ENCODE measurements at places on chromosomes 11 and 22.

GRCh38 chr11:65399845-65400244 is 13.4 kb downstream of the FRMD8 start:
- no peak overlapping the region for H3K4me3 ChIP-seq
- H3K4me1 ChIP-seq, result peaks cover 6% of the 10 kb centered on the region
- no peak overlapping the region for H3K27ac ChIP-seq
- H3K36me3 ChIP-seq, result peaks cover 8% of the 10 kb centered on the region
- no peak for DNase-seq

DNA sequence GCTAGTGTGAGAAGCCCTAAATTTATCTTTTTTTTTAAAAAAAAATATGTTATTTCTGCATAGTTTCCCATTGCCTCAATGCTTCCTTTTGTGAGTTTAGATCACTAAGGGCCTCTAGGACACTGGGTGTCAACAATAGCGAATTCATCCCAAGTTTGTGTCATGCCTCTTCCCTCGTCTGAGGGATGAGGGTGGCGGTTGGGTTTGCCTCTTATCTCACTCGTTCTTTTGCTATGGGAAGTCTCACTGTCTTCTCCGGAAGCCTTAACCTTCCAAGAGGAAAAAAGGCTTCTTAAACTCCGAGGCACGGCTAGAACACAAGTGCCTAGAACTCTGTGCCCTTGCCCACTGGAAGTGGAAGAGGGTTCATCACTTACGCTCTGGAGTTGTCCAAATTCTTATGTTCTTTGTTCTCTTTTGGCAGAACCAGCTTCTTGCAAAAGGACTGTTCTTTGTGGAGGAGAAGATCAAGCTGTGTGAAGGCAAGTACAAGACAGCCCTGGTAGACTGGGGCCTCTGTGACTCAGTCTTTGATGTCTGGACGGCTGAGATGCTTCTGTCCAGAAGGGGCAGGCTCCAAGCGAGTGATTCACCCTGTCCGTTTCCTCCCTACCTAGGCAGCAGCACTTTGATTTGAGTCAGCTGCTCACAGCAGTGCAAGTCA is 78.5 kb downstream of the TRAF6 start:
- H3K4me1 ChIP-seq, result peaks cover 16% of the 10 kb centered on the region
- no peaks in the 10 kb centered on the region for H3K27me3 ChIP-seq
- no peak for DNase-seq
- no peak overlapping the region for H3K4me3 ChIP-seq
- H3K27ac ChIP-seq, result no peak overlapping the region
- no peaks in the 10 kb centered on the region for H3K36me3 ChIP-seq

GRCh38 chr11:46295312-46296058 is 18.0 kb downstream of the CREB3L1 start:
- peaks cover 13% of the 10 kb centered on the region for H3K27me3 ChIP-seq
- peak overlapping the region; percentile 83 for H3K4me3 ChIP-seq
- H3K4me1 ChIP-seq, result peaks cover 15% of the 10 kb centered on the region
- no peaks in the 10 kb centered on the region for H3K36me3 ChIP-seq
- no peak overlapping the region for H3K27ac ChIP-seq

GRCh38 chr11:73453562-73453961 is 77.4 kb downstream of the RELT start:
- H3K4me1 ChIP-seq, result no peaks in the 10 kb centered on the region
- no peaks in the 10 kb centered on the region for H3K27me3 ChIP-seq
- DNase-seq, result no peak
- no peak overlapping the region for H3K4me3 ChIP-seq

DNA sequence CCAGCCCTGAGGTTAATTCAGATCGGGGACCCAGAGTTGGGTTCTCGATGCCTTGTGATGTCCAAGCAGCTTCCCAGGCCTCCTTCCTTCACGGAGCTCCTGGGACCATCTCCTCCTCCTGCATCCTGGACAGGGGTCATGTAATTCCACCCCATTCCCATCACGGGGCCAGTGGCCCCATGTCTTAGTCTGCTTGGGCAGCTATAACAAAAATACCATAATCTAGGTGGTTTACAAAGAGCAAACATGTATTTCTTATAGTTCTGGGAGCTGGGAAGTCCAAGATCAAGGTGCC is 41.7 kb upstream of the PRDM11 start:
- no peak for DNase-seq
- no peak overlapping the region for H3K27ac ChIP-seq
- H3K36me3 ChIP-seq, result no peaks in the 10 kb centered on the region
- peaks cover 30% of the 10 kb centered on the region for H3K4me1 ChIP-seq
- no peak overlapping the region for H3K4me3 ChIP-seq

GRCh38 chr11:74634537-74634936 is 42.2 kb downstream of the POLD3 start:
- no peaks in the 10 kb centered on the region for H3K4me1 ChIP-seq
- no peak overlapping the region for H3K4me3 ChIP-seq
- peaks cover 6% of the 10 kb centered on the region for H3K36me3 ChIP-seq
- no peak for DNase-seq

DNA sequence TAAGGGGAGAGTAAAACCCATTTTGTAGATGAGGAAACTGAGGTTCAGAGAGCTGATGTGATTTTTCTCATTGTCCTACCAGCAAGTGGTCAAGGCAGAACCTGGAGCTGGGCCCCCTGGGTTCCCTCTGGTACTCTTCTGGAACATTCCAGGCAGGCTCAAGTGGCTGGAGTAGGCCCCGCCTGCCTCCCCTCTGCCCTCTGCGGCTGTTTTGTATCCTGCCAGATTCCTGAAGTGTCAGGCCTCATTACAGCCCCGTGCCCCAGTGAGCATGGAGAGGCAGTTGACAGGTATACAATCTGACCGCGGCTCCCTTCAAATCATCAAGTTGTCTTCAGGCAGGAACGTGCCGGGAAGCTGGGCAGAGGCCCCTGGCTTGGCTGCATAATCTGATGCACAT is 94.6 kb upstream of the CD82 start:
- H3K36me3 ChIP-seq, result no peaks in the 10 kb centered on the region
- peaks cover 37% of the 10 kb centered on the region for H3K27me3 ChIP-seq
- DNase-seq, result no peak
- H3K4me3 ChIP-seq, result no peak overlapping the region
- no peaks in the 10 kb centered on the region for H3K4me1 ChIP-seq

GRCh38 chr11:107606141-107606540 is 15.2 kb downstream of the ELMOD1 start:
- peaks cover 35% of the 10 kb centered on the region for H3K27me3 ChIP-seq
- H3K4me1 ChIP-seq, result no peaks in the 10 kb centered on the region

DNA sequence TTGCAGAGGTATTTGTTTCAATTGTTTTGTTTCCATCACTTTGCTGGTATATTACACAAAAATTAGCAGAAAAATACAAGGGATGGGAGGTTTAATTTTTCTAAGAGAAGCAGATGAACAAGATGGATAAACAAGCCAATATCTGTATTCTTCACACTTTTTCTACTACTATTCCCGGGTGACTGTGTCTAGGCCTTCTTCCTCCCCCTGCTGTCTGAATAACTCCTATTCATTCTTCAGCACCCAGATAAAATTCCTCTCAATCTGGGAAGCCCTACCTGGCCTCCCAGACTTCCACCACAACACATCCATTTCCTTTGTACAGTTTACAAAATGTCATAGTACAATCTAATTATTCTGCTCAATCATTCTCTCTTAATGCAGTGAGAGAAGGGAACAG is 666.6 kb upstream of the TENM4 start:
- H3K27ac ChIP-seq, result no peak overlapping the region
- DNase-seq, result no peak
- H3K4me3 ChIP-seq, result no peak overlapping the region

DNA sequence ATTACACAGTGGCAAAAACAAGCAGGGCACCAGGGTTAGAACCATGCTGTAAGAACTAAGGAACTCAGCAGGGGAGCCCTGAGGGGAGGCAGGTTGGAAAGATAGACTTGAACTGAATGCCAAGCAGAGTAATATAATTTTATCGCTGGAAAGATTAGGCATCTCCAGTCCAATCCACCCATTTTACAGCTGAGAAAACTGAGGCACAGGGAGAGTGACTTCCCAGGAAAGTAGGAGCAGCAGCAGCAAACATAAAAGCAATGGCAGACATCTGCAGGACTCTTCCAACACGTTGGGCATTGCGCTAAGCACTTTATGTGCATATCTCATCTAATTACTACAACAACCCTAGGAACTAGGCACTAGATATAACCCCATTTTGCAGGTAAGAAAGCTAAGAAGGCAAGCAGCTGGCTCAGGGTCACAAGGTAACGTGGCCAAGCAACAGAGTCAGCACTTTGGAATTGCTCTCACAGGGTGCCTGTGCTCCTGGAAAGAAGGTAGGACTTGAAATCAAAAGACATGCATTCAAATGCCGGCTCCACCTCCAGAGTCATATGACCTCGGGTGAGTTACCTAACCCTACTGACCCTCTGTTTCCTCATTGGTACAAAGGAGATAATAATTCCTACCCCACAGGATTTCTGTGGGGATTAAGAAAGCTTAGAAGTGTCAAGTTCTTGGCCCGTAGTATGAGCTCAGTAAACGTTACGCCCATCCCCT is 215.3 kb downstream of the BARX2 start:
- no peaks in the 10 kb centered on the region for H3K36me3 ChIP-seq
- H3K4me1 ChIP-seq, result no peaks in the 10 kb centered on the region
- no peak for DNase-seq

DNA sequence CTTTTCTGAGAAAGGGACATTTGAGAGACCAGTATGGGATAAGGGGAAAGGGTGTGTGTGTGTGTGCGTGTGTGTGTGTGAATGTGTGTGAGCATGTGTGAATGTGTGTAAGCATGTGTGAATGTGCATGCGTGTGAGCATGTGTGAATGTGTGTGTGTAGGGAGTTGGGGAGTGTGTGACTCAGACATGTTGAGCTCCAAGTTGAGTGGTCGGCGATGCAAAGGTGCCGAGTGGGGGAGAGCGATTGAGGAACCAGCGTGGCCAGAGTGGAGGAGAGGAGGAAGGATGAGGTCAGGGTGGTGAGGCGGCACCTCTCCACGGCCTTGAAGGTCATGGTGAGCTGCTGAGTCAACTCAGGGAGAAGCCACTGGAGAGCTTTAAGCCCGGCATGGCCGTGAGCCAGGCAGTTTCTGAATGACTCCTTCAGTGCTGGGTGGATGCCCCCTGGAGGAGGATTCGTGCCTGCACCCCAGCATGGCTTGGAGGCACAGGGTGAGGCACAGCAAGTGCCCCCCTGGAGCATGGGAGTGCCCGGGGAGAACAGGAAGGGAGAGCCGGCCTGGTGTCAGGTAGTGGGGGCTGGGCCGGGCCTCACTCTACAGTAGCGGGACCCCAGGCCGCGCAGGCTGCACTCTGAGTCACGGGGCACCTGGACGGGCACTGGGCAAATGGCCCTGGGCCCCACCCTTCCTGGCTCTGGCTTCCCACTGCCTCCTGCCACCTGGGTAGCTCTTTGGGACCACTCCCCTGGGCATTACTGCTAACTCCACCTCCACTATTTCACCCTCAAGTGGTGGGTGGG is 8.2 kb upstream of the CCDC88B start:
- peak overlapping the region; percentile 6 for H3K4me3 ChIP-seq
- peak overlapping the region; percentile 90 for H3K27ac ChIP-seq
- no peaks in the 10 kb centered on the region for H3K36me3 ChIP-seq
- H3K27me3 ChIP-seq, result no peaks in the 10 kb centered on the region
- peaks cover 12% of the 10 kb centered on the region for H3K4me1 ChIP-seq
- no peak for DNase-seq

GRCh38 chr11:8262552-8263108 is 1.0 kb downstream of the LMO1 start:
- peaks cover 13% of the 10 kb centered on the region for H3K4me1 ChIP-seq
- H3K4me3 ChIP-seq, result peak overlapping the region; percentile 77
- H3K27me3 ChIP-seq, result peaks cover 96% of the 10 kb centered on the region
- no peak overlapping the region for H3K27ac ChIP-seq

- H3K27ac ChIP-seq, result no peak overlapping the region
- H3K36me3 ChIP-seq, result no peaks in the 10 kb centered on the region
- no peaks in the 10 kb centered on the region for H3K27me3 ChIP-seq
- peaks cover 92% of the 10 kb centered on the region for H3K4me1 ChIP-seq
- no peak for DNase-seq
- no peak overlapping the region for H3K4me3 ChIP-seq
These were observed 3.6 kb upstream of the SSTR3 start for GRCh38 chr22:37215890-37216289.

DNA sequence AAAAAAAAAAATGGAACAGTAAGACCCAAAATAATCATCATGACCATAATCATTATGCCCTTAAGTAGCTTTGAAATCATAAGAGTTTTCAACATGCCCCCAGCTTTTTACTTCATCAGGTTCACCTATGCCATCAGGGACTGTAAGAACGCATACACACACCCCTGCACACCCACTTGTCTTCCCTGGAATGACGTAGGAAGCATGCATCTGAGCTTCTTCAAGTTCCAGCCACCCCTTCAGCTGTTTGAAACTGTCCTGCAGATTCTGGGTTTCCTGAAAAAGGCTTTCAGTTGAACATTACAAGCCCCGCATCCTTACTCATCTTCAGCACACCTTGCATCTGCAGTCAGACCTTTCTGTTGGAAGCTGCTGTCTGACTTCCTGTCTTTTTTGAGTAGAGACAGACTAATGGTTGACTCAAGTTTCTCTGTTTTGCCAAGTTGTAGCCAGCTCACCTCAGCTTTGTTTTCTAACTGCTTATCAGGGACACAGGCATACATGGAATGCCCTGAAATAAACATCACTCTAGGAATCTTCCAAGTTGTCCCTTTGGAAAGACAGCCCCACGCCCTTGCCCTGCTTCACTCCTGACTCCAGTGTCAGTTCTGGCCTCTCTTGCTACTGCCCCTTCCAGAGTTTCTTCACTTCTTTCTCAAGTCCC is 37.0 kb downstream of the ARHGAP1 start:
- H3K36me3 ChIP-seq, result peaks cover 32% of the 10 kb centered on the region
- peak overlapping the region; percentile 27 for H3K27ac ChIP-seq
- H3K27me3 ChIP-seq, result no peaks in the 10 kb centered on the region
- DNase-seq, result no peak
- no peak overlapping the region for H3K4me3 ChIP-seq

DNA sequence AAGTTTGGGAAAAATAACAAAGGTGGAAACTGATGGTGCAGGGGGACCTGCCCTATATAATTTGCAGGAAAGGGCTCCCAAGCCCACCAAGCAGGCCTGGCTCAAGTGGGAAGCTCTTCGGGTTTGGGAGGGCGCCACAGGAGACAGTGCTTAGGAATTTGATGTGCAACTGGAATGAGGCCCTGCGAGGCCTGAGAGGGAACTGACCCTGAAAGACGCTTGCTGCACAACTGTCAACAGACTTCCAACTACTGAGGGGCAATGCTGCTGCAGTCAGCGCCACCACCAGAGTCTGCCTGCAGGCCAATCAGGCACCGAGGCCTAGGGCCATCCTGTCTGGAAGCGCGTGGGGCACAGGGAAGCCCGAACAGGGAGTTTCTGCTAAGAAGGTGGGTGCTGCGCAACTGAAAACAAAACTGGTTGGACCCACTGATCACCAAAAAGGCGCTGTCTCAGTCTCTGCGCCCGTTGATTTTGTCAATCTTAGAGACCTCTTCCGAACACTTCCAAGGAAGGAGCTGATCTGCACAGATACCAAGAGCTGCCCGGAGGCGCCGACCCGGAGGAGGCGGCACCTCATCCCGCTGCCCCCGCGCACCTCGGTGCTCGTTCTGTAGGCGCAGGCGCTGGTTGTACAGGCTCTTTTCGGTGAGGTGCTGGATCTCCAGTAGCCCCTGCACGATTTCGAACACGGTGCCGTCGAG is 667 bp downstream of the DGCR6L start:
- DNase-seq, result no peak
- H3K27ac ChIP-seq, result peak overlapping the region; percentile 85

- no peak for DNase-seq
- no peak overlapping the region for H3K27ac ChIP-seq
- H3K27me3 ChIP-seq, result no peaks in the 10 kb centered on the region
- no peak overlapping the region for H3K4me3 ChIP-seq
These were observed 3.2 kb downstream of the DEPDC7 start for GRCh38 chr11:33018840-33019239.

- no peak overlapping the region for H3K4me3 ChIP-seq
- H3K36me3 ChIP-seq, result no peaks in the 10 kb centered on the region
- DNase-seq, result no peak
- peaks cover 9% of the 10 kb centered on the region for H3K27me3 ChIP-seq
- H3K4me1 ChIP-seq, result no peaks in the 10 kb centered on the region
- H3K27ac ChIP-seq, result no peak overlapping the region
These were observed 4.3 kb downstream of the UBQLN3 start for GRCh38 chr11:5505363-5506048.
